ENCODE measurements at places on chromosomes 1 and 21.

- DNase-seq = no peak
These were observed 908 bp upstream of the ELK4 start for GRCh38 chr1:205632669-205633169.

- no peak for DNase-seq
These were observed 64.4 kb upstream of the BARHL2 start for GRCh38 chr1:90781534-90781933.

DNA sequence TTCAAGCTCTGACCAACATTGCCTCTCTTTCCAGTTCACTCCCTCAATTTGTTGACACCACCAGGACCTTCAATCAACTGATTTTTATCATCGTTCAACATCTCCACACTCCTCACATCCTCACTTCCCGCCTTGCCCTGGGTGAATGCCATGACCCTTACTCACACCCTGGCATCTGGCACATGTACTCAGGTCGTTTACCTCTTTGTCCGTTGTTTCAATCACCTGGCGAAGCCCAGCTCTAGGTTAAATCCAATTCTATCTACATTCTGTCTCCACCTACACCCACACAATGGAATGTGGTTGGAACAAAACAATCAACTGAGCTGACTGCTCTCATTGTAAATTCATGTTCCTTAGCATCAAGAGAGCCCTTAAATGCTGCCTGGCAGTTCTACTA is 24.2 kb upstream of the TBX15 start:
- no peak for DNase-seq

DNA sequence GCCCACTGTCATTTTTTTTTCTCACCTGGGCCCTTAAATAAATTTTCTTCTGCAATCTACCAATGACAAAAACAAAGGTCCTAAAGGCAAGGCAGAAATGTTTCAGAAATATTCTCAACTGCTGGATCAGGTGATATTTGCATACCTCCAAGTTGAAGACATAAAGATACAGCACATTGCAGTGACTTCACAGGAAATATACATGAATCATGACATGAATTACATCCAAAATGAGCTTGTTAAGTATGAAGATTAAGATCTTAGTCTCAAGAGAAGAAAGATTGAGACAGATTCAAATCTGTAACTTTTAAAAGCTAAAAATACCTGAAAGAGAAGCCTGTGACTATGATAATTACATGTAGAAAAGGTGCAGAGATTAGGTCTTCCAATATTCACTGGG is 207.8 kb downstream of the SIPA1L2 start:
- DNase-seq = no peak

GRCh38 chr1:151960780-151961513 is 32.7 kb downstream of the S100A10 start:
- DNase-seq = no peak

DNA sequence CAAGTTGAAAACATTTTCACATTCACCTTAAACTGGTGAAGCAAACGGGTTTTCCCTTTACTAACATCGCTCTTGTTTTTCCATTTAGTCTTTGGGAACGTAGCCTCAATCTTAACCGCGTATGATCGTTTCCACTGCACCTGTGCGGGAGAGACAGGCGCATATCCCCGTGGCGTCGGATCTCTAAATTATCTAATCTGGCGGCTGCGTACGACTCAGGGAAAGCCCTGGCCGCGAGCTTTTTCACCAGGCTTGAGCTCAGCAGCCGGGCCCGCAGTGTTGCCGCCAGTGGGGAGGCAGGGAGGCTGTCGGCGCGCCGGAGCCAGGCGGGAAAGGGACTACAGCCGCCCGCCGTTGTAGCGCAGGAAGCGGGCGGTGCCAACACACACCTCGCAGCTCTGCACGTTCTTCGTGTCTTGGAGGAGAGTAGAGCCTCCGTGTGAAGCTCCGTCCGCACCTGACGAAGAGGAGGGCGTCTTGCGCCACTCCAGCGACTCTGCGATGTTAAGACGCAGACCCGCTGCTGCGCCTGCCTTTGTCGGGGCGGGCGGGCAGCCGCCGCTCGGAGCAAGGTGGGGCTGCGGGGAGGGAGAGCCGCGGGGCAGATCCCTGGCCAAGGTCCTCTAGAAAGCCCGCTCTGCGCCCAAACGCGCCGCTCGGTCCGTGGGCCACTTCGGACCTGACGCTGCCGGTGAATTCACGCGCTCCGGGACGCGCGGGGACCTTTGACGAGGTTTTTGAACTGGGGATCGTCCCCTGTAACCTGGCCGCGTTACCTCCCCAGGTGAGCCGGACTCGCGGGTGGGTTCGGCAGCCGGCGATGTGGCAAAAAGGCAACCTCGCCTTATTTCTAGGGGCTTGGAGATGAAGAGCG is 18.5 kb upstream of the TBX15 start:
- no peak for DNase-seq

- DNase-seq = no peak
These were observed 148.3 kb downstream of the ACTL8 start for GRCh38 chr1:17903386-17903785.

DNA sequence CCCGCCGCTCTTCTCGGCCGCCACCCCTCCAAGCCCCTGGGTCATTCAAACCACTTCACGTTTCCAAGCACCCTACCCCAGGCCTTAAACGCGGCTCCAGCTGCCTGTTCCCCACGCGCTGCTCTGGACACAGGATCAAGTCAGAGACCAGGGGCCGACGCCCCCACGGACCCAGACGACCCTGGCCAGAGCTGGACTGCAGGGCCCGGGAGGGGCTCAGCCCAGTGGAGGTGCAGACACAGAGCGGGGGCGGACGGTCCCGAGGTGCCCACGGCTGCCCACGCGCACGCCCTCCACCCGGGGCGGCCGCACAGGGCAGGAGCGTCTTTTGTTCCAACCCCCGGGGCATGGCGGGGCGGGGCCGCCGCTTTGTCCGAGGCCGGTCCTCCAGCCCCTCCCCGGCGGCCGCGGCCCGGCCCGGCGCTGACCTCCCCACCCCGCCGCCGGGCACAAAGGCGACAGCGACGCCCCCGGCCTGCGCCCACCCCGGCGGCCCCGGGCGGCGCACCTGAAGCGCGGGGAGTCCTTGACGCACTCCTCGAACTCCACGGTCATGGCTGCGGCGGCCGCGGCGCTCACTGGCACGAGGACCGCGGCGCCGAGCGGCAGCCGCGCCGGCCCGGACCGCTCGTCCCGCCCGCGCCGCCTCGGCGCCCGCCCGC is 338 bp downstream of the ACAP3 start:
- no peak for DNase-seq

GRCh38 chr1:94727846-94728715 is 92.1 kb upstream of the SLC44A3 start:
- DNase-seq = no peak

- DNase-seq = peak; percentile 26
These were observed 479.3 kb upstream of the RUNX1 start for GRCh38 chr21:35528116-35529042.

- no peak for DNase-seq
These were observed 78.6 kb upstream of the CSF3R start for GRCh38 chr1:36561361-36561724.

All from left colon (tissue), 2 donors.